ENCODE measurements at places on chromosomes 5 and 9.

DNA sequence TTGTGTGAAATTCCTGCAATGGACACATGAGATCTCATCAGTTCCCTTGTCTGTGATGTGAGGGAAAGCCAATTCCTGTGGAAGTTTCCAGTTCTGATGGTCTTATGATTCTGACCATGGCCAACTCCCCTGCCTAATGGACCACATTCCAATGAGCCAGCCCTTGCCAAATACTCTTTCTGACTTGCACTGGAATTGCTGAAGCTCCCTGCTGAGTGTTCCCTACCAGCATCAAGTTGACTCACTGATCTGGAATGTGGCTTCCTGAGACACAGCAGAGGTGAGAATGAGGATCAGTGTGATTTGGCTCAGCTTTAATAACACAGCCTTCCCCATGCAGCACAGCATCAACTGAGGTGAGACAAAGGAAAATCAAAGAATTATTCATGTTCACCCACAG lies 427.8 kb downstream of the KDM4C start:
- DNase-seq, result no peak

- DNase-seq, result no peak
Observed at GRCh38 chr5:165137701-165138100, 1632.3 kb downstream of the MAT2B start.

GRCh38 chr9:135604437-135605237 lies 34.7 kb downstream of the GLT6D1 start:
- DNase-seq, result no peak

GRCh38 chr9:3471883-3472282 lies 53.9 kb downstream of the RFX3 start:
- DNase-seq, result no peak

DNA sequence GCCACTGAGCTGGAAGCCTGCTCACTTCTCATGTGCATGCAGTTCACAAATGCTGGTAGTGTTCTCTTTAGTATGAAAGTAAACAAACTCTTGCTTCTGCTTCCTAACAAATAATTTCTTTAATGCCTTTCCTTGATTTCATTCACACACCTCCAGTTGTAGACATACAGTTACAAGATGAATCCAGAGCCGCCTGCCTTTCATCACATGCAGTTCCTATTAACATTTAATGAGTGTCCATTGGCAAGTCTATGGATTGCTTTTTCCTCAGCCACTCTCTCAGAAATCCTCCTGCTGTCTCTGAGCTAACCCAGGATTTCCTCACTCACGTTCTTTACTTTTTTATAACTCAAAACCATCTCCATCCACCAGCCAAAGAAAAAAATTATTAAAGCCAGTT lies 408.6 kb downstream of the BNC2 start:
- DNase-seq, result no peak

- no peak for DNase-seq
Observed at GRCh38 chr5:34818717-34819116, 20.2 kb upstream of the TTC23L start.

- no peak for DNase-seq
Observed at GRCh38 chr5:5141339-5141599, 1.1 kb downstream of the ADAMTS16 start.

DNA sequence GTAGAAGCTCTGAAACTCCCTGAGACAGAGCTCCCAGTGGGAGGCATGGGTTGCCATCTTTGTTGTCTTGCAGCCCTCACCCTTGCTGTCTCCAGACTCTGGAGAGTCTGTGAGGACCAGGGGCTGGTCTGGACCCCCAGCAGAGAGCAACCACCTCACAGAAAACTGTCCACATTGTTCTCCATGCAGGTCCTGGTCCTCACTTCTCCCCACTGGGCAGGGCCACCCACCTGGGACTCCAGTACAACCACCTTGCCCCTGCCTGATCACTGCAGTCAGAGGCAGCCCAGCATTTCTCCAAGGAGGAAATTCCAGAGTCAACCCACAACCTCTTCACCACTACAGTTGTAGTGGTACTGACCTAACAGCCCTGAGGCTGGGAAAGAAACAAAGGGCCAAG lies 285.6 kb upstream of the RPS23 start:
- DNase-seq, result no peak

- DNase-seq, result no peak
Observed at GRCh38 chr5:138943599-138944173, 68.6 kb upstream of the LRRTM2 start.
